ENCODE measurements at places on chromosomes 1 and 21.

DNA sequence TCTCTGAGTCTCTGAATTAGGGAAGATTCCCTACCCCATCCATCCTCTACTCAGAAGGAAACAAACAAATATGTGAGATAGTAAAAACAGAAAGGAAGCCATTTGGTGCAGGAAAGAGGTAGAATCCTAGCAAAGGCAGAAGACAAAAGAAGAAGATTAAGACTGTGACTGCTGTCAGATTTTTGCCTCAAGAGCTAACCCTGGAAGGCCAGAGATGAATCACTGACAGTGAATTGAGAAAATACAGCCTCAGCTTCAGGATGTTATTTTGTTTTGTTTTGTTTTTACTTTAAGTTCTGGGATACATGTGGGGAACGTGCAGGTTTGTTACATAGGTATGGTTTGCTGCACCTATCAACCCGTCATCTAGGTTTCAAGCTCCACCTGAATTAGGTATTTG is 31.7 kb downstream of the DSTYK start:
- DNase-seq = no peak

DNA sequence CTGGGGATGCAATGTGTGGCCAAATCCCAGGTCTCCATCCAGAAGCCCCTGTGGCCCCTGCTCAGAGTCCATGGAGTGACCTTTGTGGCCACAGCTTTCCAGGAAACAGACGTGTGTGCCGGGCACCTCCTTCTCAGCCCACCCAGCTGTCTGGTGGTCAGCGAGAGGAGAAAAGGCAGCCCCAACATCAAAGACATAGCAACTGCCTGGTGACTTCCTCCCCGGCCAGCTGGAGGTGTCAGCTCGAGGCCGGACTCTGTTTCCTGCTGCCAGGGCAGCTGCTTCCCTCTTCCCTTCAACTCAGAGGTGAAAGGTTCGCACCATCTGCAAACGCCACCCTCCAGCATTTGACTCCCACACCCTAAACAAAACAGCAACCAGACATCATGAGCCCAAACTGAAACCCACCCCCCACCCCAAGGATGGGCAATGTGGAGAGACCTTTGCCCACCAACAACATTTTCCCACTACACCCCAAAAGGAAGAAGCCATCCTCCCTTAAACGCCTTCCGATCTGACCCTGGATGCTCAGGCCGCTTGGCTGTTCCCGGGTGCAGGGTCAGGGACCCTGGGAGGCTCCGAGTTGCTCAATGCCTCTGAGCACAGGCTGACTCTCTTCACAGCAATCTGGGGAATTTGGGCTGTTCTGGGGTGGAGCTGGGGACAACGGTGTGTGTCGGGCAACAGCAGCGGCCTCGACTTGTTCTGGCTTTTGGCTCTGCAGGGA is 162.3 kb downstream of the PSMG1 start:
- no peak for DNase-seq

GRCh38 chr21:25462517-25462971 is 144.7 kb downstream of the MRPL39 start:
- no peak for DNase-seq

DNA sequence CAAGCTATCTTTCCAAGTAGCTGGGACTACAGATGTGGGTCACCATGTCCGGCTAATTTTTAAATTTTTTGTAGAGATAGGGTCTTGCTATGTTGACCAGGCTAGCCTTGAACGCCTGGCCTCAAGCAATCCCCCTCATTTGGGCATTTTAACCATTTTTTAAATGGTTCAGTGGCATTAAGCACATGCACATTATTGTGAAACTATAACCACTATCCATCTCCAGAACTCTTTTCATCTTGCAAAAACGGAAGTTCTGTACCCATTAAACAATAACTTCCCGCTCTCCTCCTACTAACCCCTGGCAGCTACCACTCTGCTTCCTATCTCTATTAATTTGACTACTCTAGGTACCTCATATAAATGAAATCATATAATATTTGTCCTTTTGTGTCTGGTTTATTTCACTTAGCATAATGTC is 4.8 kb upstream of the IL6R start:
- no peak for DNase-seq

DNA sequence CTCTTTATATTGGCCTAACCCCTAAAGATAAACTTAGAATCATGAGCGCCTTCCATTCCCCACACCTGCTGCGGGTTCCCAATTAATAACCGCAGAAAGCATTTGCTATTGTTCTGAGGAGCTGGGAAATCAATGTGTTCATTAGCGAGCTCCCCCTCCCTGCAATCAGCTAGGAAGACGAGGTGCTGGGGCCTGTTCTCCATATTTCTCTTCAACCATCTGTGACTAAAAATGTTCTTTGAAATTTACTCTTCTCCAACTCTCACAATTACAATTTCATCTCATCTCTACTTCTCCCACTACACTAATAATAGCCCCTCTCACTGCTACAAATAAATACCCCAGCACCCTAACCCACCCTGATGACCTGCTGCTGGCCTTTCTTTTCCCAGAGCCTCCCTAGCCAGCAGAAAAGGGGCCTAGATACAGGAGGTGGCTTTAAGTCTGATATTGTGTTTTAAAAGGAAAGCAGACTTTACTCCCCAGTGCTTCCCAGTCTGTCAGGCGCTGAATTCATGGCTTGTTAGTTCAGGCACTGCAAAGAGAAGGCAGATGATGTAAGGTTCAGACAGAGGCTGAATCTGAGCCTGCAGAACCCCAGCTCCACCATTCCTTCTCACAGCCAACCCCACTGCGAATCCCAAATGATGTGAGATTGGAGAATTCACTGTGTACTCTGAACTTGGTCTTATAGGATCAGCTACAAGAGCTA is 477.5 kb upstream of the DAB1 start:
- DNase-seq = no peak

- peak; percentile 36 for DNase-seq
Measured at GRCh38 chr1:11648732-11649158, 5.5 kb downstream of the FBXO2 start.

- DNase-seq = peak; percentile 54
Measured at GRCh38 chr1:199243423-199244061, 604.7 kb downstream of the PTPRC start.

GRCh38 chr21:43361493-43362296 is 65.2 kb downstream of the SIK1 start:
- DNase-seq = peak; percentile 39

DNA sequence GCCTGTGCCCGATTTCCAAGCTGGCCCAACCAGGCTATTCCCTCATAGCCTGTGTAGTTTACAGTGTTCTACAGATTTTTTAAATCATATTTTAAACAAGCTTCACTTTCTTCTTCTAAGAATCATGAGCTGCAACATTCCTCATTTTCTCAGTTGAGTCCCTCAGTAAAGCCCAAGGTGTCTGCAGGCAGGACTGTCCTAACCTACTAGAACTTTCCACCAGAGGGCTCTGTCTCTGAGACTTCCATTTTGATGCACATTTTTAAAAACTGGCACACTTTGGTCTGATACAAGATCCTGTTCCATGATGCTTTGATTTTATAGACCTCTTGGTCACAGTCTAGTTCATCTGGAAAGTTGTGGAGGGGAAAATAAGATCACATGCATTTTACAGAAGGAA is 21.6 kb upstream of the SLAMF6 start:
- no peak for DNase-seq

DNA sequence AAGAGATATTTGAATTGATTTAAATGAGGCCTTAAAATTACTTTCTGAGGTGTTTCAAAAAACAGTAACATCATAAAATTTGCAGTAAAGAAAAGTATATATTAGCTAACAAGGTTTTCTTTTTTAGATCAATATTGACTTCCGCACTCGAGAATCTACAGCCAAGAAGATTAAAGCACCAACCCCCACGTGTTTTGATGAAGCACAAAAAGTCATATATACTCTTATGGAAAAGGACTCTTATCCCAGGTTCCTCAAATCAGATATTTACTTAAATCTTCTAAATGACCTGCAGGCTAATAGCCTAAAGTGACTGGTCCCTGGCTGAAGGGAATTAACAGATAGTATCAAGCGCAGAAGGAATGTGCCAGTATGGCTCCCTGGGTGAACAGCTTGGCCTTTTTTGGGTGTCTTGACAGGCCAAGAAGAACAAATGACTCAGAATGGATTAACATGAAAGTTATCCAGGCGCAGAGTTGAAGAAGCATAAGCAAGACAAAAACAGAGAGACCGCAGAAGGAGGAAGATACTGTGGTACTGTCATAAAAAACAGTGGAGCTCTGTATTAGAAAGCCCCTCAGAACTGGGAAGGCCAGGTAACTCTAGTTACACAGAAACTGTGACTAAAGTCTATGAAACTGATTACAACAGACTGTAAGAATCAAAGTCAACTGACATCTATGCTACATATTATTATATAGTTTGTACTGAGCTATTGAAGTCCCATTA is 3.6 kb downstream of the RGS1 start:
- no peak for DNase-seq

DNA sequence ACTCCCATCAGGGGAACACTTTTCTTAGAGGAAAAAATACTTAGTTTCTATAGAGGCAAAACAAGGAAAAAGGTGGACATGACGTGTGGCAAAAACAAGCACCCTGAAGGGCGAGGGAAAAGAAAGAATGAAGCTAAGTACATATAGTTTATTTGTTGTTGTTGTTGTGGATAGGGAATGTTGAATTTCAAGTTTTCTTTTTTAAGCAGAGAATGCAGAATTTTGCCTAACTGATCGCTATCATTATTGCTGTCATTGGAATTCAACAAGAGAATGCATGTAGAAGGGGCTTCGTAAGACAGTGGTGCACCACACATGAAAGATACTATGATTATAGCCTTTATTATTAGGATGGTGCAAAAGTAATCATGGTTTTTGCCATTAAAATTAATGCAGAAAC is 144.0 kb downstream of the LMO4 start:
- no peak for DNase-seq

GRCh38 chr1:113786069-113786468 is 26.2 kb downstream of the RSBN1 start:
- DNase-seq = no peak

All from activated B cell treated with CpG ODN at 0.5 μM for 24 hours (primary cell).